ENCODE measurements at places on chromosomes 4 and X.

GRCh38 chr4:123288309-123289025 is 108.1 kb upstream of the SPRY1 start:
- no peak overlapping the region for H3K27ac ChIP-seq
- H3K4me3 ChIP-seq: no peak overlapping the region
- no peaks in the 10 kb centered on the region for H3K27me3 ChIP-seq
- no peak for DNase-seq

DNA sequence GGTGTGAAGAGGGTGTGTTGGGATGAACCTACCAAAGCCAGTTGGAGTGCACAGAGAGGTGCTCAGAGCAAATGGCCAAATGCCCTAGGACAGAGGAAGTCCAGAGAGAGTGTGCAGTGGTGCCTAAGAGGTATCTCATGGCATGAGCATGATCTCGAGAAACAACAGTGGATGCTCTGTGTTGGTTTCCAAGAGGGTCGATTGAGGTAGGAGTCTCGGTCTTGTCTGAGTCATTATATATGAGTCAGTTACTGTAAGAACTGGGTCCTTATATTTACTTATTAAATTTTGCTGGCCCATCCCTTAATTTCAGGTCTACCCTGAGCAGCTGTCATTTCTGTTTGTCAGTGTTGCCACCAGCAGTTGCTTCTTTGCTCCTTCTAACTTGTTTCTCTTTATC is 86.6 kb upstream of the TMEM150C start:
- H3K27me3 ChIP-seq: peaks cover 5% of the 10 kb centered on the region
- DNase-seq: no peak
- no peaks in the 10 kb centered on the region for H3K4me1 ChIP-seq
- H3K27ac ChIP-seq: no peak overlapping the region

GRCh38 chr4:76363556-76364290 is 57.2 kb downstream of the STBD1 start:
- peaks cover 9% of the 10 kb centered on the region for H3K4me1 ChIP-seq
- H3K27me3 ChIP-seq: peaks cover 10% of the 10 kb centered on the region
- H3K4me3 ChIP-seq: no peak overlapping the region
- peak; percentile 7 for DNase-seq

GRCh38 chr4:62797221-62797620 is 1597.1 kb downstream of the ADGRL3 start:
- H3K4me1 ChIP-seq: no peaks in the 10 kb centered on the region
- H3K36me3 ChIP-seq: no peaks in the 10 kb centered on the region
- no peak overlapping the region for H3K4me3 ChIP-seq
- no peak for DNase-seq

- no peaks in the 10 kb centered on the region for H3K27me3 ChIP-seq
- no peak overlapping the region for H3K4me3 ChIP-seq
- DNase-seq: no peak
- no peak overlapping the region for H3K27ac ChIP-seq
- H3K36me3 ChIP-seq: no peaks in the 10 kb centered on the region
- no peaks in the 10 kb centered on the region for H3K4me1 ChIP-seq
These were observed 94.1 kb upstream of the WDR17 start for GRCh38 chr4:175971388-175972179.

DNA sequence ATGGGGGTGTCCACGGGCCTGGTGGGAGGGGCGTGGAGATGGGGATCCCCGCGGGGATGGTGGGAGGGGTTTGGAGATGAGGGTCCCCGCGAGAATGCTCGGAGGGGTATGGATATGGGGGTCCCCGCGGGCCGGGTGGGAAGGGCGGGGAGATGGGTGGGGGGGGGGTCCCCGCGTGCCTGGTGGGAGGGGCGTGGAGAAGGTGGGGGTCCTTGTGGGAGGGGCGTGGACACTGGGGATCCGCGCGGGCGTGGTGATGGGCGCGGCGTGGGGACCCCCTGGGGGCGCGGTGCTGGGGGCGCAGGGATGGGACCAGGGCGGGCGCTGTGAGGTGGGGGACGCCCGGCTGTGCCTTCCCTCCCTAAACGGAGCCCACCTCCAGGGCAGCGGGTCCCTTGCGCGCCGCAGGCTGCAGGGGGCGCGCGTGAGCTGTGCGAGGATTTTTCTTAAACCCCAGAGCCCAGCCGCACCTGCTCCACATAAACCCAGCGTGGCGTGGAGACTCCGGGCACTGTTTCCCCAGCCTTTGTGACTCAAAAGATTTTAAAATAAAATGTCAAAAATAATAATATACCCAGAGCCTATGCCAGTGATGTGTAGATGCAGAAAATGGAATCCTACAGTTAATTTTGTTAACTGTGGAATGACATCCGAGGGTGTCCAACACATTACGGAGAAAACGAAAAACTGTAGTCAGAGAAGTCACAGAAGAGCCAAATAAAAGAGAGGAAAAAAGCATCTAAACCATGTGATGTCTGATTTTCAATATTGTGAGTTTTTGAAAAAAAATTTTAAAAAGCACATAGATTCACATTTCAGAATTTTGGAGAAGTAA is 1.5 kb upstream of the ASMTL start:
- H3K27me3 ChIP-seq: no peaks in the 10 kb centered on the region
- H3K4me3 ChIP-seq: peak overlapping the region; percentile 56
- H3K27ac ChIP-seq: peak overlapping the region; percentile 10
- H3K4me1 ChIP-seq: peaks cover 18% of the 10 kb centered on the region
- DNase-seq: peak; percentile 96

GRCh38 chrX:39952989-39953388 is 144.8 kb downstream of the BCOR start:
- peaks cover 17% of the 10 kb centered on the region for H3K4me1 ChIP-seq
- no peaks in the 10 kb centered on the region for H3K36me3 ChIP-seq
- no peak for DNase-seq
- H3K27me3 ChIP-seq: no peaks in the 10 kb centered on the region
- H3K27ac ChIP-seq: no peak overlapping the region

Measured in activated naive CD4-positive, alpha-beta T cell treated with anti-CD3 and anti-CD28 coated beads for 36 hours (primary cell).